ENCODE measurements at places on chromosomes 6 and 20.

DNA sequence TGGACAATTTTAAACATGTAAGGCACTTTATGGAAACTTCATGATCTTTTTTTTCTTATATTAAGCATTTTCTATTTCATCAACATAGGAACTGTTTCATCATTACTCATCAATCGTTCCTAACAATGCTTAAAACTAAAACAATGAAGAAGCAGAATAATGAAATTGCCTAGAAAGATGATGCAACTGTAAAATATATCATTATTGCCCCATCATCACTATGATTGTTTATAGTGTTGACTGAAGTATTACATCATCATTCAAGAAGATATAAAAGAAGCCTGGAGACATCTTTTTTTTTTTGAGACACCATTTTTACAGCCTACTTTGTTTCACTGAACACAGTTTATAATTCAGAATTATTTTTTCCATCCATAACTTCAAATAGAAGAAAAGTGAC, 147.2 kb downstream of the TRDN start:
- DNase-seq, result no peak

- DNase-seq, result no peak
These were observed 29.7 kb downstream of the COL12A1 start for GRCh38 chr6:75176076-75176582.

- DNase-seq, result no peak
These were observed 183.3 kb upstream of the BTBD3 start for GRCh38 chr20:11734431-11734830.

GRCh38 chr6:36719126-36719525, 21.5 kb downstream of the RAB44 start:
- no peak for DNase-seq

DNA sequence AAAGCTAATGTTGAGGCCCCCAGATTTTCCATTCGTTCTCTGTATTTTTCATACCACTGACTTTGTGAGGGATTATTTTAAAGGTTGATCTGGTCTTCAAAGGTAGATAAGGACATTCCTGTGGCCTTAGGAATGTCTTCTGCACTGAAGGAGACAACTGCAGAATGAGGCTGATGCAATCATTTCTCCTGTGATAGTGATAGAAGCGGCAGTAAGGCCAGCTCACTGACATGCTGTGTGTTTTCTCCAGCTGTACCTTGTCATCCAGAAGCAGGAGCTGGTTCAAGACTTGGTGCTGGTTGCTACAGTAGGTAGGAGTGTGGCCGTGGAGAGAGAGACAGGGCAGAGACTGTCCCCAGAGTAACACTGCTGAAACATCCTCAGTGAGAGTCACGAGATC, 53.8 kb downstream of the DCBLD1 start:
- DNase-seq, result no peak

DNA sequence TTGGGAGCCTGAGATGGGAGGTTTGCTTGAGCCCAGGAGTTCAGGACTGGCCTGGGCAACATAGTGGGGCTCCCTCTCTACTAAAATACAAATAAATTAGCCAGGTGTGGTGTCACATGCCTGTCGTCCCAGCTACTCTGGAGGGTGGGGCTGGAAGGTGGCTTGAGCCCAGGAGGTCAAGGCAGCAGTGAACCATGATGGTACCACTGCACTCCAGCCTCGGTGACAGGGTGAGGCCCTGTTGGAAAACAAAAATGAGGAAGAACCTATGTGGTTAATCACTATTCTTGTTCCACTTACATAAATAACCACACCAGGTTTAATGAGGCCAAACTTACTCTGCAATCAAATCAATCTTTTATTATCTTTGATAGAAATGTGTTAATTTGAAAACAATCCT, 5.4 kb downstream of the PPDPF start:
- no peak for DNase-seq

- DNase-seq, result no peak
These were observed 106.8 kb upstream of the DOK5 start for GRCh38 chr20:54368570-54368969.

- no peak for DNase-seq
These were observed 327.6 kb downstream of the NKAIN2 start for GRCh38 chr6:124131259-124131658.

DNA sequence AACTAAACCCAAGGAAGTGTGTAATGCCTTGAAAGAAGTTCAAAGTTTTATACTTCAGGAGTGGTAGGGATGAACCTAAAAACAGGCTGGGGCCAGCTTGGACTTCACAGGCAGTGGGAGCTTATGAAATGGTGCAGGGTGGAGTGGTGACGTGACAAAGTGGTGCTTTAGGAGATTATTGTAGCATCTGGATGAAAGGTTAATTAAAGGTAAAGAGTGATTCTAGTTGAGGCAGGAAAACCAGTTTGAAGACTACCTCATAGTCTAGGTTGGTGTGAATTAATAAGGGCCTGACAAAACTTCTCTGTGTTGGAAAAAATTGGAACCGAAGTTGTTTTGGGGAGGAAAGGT, 30.5 kb upstream of the GMDS start:
- no peak for DNase-seq

DNA sequence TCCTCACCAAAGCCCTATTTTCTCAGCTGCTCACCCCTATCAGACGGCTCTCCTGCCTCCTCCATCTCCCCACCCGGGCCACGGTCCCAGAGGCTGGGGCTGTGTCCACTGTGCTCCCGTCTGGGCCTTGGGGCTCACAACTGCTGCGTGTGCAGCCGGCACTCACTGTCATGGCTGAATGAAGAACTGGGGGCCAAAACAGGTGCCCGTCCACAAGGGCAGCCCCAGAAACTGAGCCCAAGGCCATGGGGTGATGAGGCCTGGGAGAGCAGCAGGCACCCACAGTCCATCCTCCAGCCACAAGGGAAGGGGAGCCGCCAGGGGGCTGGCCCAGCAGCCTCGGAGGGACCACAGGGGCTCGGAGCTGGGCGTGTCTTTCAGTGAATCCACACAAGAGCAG, 159.5 kb downstream of the DLL1 start:
- no peak for DNase-seq

- DNase-seq, result no peak
These were observed 851.4 kb upstream of the CITED2 start for GRCh38 chr6:140225701-140226436.

DNA sequence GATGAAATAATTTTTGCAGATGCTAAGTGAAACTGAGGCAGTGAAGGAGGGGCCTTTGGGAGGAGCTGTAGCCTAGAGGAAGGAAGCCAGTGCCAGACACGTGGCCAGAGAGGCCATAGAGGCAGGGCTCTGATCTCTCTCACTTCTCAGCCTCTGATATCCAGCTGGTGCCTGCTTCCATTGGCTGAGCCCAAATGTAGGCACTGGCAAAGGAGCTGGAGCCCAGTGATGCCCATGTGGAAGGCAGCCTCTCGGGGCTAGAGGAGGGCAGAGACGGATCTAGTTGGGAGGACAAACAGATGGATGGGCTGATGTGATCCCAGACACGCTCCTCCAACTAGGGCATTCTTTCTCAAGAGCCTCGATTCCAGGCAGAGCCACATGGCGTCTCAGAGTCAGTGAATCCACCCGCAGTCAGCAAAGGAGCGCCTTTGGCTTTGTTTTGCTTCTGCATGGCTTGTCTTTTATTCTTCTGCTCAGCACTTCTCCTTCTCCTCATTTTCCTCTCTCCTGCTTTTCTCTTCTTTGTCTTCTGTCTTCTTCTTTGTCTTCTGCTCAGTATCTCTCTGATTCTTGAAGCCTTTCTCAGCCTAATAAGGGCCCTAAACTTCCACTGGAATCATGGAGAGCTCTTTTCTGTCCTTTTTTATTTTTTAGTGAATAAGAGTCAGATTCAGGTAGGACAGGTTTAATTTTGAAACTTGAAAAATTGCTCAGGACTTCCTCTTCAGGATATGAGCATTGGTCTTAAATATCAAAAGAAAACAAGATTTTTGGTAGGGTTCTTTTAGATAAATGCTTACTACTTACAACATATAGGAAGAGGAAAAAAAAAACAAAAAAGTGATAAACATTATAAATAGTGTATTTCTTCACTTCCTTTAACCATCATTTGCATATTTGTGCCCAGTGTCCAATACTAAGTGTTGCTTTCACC, 41.8 kb downstream of the CYP24A1 start:
- no peak for DNase-seq

- no peak for DNase-seq
These were observed 3.2 kb upstream of the RIPOR3 start for GRCh38 chr20:50694379-50695134.

DNA sequence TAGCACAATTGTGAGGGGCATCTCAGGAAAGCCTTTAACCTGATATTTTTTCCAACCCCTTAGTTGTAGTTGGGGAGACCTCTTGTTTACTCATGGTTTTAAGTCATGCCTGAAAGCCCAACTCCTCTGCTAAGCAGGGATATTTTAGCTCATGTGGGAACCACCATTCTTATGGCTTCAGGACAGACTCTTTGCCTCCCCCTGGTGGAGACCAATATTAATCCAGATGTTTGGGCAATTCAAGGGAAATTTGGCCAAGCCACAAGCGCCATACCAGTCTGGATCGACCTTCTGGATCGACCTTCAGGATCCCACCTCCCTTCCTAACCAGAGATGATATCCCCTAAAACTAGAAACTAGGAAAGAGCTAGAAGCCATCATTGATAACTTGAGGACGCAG, 211.2 kb downstream of the C6orf118 start:
- DNase-seq, result no peak

DNA sequence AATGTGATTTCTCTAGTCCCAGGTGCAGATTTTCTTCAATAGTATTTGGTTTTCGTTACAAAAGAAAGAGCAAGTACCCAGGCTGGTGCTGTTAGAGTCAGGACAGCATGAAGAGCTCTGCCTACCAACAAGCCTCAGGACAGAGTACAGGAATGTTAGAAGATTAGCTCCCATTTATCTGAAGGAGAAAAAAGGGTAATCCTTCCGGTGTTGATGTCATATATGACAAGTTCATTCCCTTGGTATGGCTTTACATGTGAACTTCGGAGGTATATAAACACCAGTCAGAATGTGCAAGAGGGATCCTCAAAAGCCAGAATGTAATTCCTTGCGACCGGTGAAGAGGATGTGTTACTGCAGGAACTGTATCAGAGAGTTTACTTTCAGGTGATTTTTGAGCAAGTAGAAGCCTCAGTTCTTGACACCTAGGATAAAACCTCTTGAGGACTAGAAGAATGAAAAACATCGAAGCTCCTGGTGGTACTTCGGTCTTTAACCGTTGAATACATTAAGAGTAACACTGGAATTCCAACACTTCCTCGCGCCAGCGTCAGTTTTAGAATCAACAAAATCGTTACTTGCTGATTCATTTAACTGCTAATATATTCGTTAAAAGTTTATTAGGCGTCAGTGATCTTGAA, 194.2 kb upstream of the ZNF184 start:
- no peak for DNase-seq

- DNase-seq, result no peak
These were observed 16.1 kb downstream of the IP6K3 start for GRCh38 chr6:33730611-33731010.

GRCh38 chr20:10508468-10509251, 73.6 kb downstream of the SLX4IP start:
- DNase-seq, result no peak

DNA sequence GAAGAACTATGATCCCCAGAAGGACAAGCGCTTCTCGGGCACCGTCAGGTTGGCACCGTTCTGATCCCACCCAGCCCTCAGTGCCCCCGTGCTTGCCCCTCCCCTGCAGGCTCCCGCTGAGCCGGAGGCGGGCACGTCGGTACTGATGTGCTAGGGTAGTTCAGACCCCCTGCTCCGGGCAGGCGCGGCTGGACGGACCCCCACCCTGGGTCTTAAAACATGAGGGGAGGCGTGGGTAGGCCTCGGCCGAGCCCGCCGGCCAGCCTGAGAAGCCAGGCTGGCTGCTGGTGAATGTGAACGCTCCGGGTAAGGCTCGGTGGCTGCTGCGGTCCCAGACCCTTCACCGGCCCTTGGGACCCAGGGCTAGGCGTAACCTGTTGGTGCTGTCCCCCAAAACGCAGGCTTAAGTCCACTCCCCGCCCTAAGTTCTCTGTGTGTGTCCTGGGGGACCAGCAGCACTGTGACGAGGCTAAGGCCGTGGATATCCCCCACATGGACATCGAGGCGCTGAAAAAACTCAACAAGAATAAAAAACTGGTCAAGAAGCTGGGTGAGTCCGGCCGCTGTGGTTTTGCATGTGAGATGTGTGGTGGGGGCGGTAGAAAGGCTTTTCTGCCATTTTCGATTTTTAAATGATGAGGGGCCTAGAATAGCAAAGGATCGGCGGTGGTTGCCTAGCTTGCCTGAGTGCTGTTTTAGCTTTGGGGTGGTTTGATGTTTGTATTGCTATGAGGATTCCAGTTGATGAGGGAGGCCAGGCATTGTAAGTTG, 964 bp downstream of the RPL10A start:
- no peak for DNase-seq

DNA sequence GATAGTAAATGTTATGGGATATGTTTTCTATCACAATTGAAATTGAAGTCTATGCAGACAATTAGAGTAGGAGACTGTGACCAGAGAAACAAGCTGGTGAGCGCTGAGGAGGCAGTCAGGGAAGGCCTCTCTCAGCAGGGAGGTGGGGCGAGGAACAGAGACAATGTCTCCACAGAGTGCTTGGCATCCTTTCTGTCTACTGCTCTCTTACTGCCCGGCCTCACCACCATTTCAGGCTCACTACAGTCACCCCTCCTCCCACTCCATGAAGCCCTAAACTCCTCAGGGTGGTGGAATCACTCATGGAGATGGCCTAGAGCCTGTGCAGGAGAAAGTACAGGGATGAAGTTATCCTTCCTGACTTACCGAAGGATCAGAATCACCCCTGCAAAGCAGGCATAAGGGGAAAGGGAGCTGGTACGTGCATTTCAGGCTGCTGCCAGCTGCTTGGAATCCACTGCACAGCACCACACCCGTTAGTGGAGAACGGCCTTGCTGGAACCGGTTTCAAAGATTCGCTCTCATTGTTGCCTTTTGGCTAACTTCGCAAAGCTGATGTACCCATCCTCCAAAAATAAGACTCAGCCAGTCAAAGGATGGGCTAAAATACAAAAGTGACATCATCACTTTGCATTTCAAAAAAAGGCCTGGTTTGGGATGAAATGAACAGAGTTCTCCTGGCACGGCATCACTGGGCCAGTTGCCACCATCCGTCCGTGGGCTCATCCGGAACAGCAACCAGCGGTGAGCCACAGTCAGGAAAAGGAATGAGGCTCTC, 67.3 kb downstream of the SLC22A23 start:
- DNase-seq, result no peak

GRCh38 chr6:37589198-37589597, 89.5 kb upstream of the CCDC167 start:
- no peak for DNase-seq

DNA sequence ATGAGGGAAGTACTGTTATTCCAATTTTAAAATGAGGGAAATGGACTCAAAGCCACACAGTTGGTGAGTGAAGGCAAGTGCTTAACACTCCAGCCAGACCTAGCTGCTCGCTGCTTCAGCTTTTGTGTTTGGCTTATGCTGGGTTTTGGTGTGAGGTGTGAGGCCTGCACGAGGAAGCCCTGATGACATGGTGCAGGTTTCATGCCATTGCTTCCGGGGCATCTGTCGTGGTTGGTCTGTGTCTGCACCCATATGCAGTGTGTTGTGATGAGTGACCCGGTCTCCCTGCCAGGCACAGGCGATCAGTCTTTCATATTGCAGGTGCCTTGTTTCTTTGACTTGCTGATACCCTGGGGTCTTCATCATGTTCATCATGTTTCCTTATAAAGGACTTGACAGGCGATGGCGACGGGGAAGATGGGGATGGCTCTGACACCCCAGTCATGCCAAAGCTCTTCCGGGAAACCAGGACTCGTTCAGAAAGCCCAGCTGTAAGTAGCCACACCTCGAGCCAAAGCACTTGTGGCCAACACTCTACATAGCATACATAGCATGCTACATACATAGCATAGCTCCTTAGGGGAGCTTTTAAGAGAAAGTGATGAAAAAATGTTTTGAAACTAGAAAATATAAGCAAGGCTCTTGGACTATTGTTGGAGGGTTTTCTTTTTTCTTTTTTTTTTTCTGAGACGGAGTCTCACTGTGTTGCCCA, 22.3 kb downstream of the DNMT3B start:
- no peak for DNase-seq
